GM23338 (cell line): ENCODE measurements at places on chromosomes 5 and 9. TPM values are rescaled to one million over a fixed set of nuclear protein-coding genes. Genes with fewer than 3 reads are reported as not detected.
A peak's percentile ranks its signal among the peaks of the same experiment; 100 is the strongest.

GRCh38 chr5:116038817-116039216, 6.5 kb downstream of the ARL14EPL start:
- DNase-seq = no peak

DNA sequence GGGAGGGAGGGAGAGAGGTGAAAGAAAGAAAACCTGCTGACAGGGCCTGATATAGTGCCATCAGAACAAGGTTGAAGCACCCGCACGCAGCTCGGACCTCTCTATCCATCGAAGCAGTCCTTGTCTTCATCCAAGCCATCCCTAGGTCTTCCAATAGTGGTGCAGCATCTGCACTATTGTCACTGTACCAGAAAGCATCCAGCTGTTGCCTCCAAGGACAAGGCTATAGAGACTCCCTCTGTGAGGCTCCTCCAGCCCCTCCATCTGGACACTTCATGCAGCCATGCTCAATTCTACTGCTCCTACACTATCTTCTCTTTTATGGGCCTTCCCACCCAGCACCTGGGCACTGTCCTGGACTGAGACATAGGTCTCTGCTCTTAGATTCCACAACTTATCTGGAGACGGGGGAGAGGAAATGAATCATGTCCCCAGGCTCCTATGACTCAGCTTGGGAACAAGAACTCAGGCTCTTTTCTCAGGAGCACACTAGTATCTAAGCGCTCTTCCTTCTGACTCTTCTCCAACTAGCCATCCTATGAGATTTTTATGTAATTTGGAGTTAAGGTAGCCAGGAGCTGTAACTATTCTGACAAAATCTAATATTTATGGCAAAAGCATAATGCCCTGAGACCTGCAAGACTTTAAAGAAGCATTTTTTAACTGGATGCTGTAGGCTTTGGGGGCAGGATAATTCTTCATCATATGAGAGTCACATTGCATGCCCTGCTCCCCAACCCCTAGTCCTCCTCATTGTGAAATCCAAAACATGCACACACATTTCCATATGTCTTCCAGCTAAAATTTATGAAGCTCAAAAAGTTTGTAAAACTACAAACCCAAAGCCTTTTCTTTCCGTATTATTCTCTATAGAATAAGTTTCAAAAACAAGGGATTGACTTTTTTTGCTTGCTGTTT, 446.8 kb downstream of the CCDC171 start:
- no peak for DNase-seq

DNA sequence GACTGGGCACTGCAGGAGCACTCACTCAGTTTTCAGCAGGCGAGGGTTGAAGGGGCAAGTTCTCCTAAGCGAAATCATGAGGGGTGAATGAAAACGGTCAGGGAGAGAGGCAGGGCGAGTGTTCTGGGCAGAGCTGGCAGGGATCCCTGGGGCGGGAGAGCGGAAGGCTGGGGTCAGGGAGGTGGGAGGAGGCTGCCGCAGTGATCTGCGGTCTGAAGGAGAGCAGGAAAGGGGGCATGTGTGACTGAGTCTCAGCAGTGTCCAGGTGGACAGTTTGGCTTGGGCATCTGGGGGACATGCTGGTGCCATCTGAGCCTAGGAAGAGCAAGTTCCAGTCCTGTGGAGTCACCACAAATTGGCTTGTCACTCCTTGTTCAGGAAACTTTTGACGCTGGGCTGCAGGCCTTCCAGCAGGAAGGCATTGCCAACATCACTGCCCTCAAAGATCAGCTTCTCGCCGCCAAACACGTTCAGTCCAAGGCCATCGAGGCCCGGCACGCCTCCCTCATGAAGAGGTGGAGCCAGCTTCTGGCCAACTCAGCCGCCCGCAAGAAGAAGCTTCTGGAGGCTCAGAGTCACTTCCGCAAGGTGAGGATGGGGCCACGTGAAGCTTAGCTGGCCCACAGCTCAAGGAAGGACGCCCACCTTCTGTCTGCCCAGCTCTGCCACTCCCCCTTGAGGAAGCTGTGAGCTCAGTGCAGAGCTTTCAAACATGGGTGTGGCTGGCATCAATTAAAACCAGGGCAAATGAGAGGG, 31.1 kb downstream of the DYNC2I2 start:
- peak; percentile 39 for DNase-seq

DNA sequence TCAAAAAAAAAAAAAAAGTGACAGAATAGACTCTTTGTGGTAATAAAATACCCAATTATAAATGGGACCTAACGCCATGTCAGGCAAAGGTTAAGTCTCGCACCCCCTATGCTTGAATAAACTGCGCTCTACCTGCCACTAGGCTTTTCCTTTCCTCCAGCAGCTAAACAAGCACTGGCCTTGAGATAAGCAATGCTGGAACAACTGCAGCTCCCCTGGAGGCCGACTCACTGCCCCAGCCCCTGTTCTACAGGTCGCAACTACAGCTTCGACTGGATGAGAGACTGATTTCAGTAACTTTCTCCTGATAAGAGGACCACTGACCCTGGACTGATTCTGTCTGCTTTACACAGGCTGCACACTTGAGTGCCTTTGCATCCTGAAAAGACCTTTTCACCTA, 210.2 kb downstream of the HSPA4 start:
- peak; percentile 30 for DNase-seq

DNA sequence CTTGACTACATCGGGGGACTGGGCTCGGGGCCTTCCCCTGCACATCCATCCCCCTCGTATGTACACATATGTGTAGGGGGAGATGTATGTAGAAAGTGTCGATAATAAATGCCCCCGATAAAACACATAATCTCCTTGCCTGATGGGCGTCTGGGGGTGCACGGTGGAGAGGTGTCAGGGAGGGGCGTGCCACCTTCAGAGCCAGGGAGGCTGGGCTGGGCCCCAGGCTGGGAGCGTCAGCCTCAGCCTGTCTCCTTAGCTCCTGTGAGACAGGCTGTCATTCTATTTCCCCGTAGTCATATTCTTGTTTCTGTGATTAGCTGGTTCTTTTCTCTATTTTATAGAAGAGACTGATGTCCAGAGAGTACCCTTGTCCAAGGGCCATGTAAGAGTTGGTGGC, 4.7 kb upstream of the RXRA start:
- no peak for DNase-seq

Gene CTXN3
- not detected in 2 replicates for total RNA-seq

Gene ABO
- 0.16 and 0.28 TPM in 2 replicates for total RNA-seq

DNA sequence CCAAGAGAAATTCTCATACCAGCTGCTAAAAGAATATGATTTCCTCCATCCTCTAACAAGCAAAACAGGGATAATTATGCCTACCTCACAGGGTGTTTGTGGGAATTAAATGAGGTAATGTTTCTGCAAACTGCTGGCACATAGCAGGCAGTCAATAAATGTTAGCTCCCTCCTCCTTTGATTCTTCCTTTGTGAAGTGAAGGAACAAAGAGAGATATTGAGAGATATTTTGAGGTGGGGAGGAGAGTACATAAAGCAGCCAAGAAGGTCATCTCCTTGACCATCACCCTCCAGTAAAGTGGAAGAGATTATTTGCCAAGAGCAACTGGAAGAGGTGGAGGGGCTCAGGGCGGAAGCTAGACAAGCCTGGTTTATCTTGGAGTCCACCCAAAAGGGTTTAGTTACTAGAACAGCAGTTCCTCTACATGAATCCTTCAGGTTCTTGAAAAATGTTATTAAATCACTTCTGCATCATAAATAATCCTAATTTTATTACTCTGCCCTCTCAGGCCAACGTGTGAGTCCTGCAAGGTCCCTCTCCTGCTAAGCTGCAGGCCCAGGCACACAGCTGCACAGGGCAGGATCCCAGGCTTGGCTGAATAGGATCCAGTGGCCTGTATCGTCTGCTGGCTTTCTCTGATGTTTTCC, 35.0 kb upstream of the TLE1 start:
- no peak for DNase-seq

- no peak for DNase-seq
Observed at GRCh38 chr9:111986035-111986556, 89.5 kb downstream of the UGCG start.

- peak; percentile 76 for DNase-seq
Observed at GRCh38 chr5:51392689-51393199, 9.5 kb downstream of the ISL1 start.

DNA sequence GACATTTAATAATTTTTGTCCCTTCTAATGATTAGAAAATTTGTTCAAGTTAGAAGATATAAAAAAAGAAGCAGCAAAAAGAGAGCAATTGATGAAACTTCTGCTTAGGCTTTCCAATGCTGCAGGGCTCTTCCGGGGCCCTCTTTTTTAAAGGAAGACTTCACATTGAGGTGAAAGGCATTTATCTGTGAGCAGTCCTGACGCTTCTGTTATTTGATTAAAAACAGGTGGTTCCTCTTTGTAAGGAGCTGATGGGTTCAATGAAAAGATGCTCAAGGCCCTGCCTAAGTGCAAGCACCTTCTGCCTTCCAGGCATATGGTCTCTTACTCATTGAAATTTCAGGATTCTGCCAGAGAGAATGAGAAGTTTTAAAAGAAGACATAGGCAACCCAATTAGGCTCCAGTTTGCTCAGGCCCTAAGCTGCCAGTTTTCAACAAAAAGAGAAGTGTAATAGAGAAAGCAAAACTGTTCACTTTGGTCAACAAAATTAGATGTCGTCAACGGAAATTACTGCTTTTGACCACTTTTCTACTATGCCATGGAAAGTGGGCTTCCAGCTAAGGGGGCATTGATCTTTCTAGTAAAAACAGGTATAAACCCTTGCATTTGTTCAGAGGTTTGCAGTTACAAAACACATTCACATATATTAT, 100.2 kb downstream of the INSYN2B start:
- no peak for DNase-seq

DNA sequence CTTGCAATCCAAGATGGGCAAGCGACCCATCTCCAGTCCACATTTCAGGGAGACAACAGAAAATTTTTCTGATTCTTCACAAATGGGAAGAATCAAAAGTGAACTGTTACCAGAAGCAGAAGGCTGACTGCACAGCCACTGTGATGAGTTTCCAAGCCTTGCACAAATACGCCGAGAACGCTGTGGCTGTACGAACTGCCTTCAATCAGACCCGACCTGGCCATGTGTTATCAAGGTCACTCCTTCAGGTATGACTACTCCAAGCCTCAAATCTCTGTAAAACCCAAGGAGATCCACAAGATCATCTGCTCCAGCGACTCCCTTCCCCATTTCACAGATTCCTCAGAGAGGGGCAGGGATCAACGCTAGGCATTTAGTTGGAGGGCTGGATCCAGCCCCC, 26.9 kb downstream of the RAPGEF1 start:
- DNase-seq = no peak

Gene GNA14
- 10.5 and 11.1 TPM in 2 replicates for total RNA-seq

DNA sequence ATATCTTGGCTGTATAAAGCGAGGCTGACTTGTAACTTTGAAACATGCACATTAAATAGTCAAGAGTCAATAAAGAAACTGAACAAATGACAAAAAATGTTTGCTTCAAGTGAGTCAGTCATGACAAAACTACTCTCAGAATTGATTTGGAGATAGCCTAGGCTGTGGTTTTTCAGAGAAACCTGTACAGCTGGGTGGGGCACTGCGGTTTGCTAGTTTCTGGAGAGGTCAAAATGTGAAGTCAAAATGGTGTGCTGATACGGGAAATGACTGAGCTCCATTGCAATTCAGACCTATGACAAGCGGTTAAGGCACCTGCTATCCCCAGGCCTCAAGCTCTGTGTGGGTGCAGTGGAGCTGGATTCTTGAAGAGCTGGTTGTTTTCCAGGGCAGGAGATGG, 10.3 kb upstream of the CD180 start:
- no peak for DNase-seq

DNA sequence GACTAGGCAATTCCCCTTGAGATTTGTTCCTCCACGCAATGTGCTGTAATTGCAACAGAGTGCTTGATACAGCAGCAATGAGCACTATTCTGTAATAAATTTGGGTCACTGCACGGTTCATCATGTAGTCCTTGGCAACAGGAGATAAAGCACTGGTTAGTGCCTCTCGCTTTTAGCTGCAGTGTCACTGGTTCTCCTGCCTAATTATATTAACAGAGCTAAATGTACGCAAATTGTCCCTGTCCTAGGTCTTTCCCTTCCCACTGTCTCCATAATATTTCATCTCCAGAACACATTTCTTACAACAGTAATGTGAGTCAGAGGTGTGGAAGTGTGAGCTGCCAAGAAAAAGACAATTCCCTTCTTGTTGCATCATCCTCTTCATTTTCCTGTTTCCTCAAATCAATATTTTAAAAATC, 553.1 kb downstream of the ZNF608 start:
- DNase-seq = no peak

Gene DYNC2I2
- 68.4 and 78.3 TPM in 2 replicates for total RNA-seq

DNA sequence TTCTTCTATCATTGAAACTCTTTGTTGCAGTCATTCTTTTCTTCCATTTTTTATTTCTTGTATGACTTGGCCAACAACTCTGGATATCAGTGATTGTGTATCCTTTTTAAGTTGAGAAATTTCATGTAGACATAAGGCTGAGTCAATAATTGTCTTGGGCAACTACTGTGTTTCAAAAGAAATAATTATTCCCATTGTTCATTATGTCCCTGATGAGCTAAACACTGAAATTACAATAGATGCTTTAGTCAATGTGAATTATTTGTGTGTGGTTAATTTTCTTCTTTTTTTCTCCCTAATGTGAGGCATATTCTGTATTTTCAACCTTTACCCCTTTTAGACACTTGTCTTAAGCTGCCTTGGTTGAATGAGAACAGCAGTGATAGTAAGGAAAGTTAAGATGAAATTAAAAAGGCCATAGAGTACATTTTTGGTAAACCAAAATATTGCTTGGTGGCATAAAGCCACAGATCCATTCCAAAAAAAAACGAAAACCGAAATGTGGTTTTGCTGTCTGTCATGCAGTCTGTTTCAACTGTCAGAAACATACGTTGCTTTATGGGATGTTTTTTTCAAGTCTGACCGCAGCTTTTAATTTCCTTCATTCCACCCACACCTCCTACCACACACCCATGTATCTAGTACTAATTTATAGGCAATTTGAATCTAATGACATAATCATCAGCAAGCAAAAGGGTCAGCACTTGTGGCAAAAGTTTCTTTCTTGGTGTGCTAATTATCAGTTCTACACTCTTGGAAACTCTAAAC, 21.1 kb downstream of the TLE4 start:
- no peak for DNase-seq

GRCh38 chr5:35457912-35458823, 159.5 kb upstream of the SPEF2 start:
- DNase-seq = no peak

Gene KIF12
- 0.58 and 4.3 TPM in 2 replicates for total RNA-seq

Gene PCDHGC5
- total RNA-seq = 0.54 and 1.5 TPM in 2 replicates

- no peak for DNase-seq
Observed at GRCh38 chr9:95598236-95598635, 81.5 kb upstream of the PTCH1 start.

DNA sequence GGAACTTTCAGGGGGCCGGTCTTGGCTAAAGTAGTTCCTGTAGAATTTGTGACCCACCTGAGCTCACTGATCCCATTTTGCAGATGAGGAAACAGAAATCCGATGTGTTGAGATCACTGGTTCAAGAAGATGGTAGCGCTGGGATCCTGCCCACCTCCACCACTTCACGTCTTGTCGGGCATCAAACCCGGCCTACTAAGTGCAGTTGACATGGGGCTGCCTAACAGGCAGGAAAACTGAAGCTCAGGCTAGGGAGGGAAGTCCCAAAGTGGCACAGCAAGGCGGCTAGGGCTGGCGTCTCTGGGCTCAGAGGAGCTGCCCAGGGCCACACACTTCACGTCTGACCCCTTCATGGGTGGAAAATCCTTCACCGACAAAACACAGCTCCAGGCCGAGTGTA, 502 bp upstream of the ENG start:
- no peak for DNase-seq

Gene EGFLAM
- 0.50 and 1.9 TPM in 2 replicates for total RNA-seq

GRCh38 chr5:83764101-83764500, 43.4 kb upstream of the HAPLN1 start:
- DNase-seq = no peak

- no peak for DNase-seq
Observed at GRCh38 chr5:71492817-71493615, 37.6 kb downstream of the BDP1 start.

Gene IL7R
- not detected in 2 replicates for total RNA-seq
